Left kidney (tissue), 8 donors: ENCODE measurements at places on chromosomes 4 and X. TPM values are rescaled to one million over a fixed set of nuclear protein-coding genes. Genes with fewer than 3 reads are reported as not detected.

AADAT gene
- polyA plus RNA-seq: 40.2 TPM

ETDA gene
- not detected for polyA plus RNA-seq

PNMA6F gene
- 0.15 TPM for polyA plus RNA-seq

GNRHR gene
- polyA plus RNA-seq: 0.96 TPM

PDLIM5 gene
- polyA plus RNA-seq: 52.2 TPM

CT45A3 gene
- not detected for polyA plus RNA-seq

ERAS gene
- polyA plus RNA-seq: not detected

AREG gene
- polyA plus RNA-seq: 0.25 TPM

CDKL5 gene
- polyA plus RNA-seq: 14.8 TPM

ZNF141 gene
- 54.6 TPM for polyA plus RNA-seq

SHROOM4 gene
- 22.0 TPM for polyA plus RNA-seq

NEXMIF gene
- polyA plus RNA-seq: 3.1 TPM

CASK gene
- 53.0 TPM for polyA plus RNA-seq

MAGED4B gene
- 75.4 TPM for polyA plus RNA-seq

SORBS2 gene
- polyA plus RNA-seq: 76.6 TPM

TMEM31 gene
- 1.8 TPM for polyA plus RNA-seq

ARMCX4 gene
- 32.1 TPM for polyA plus RNA-seq

SGMS2 gene
- polyA plus RNA-seq: 14.4 TPM

C4orf17 gene
- polyA plus RNA-seq: 0.37 TPM

CFAP47 gene
- polyA plus RNA-seq: 0.91 TPM

ZCCHC12 gene
- polyA plus RNA-seq: 0.70 TPM

RNF128 gene
- 13.9 TPM for polyA plus RNA-seq

PCSK1N gene
- polyA plus RNA-seq: 11.5 TPM

CSN1S1 gene
- polyA plus RNA-seq: not detected

TRIM61 gene
- polyA plus RNA-seq: 5.1 TPM

NKX3-2 gene
- polyA plus RNA-seq: not detected

STPG2 gene
- polyA plus RNA-seq: 0.58 TPM

STS gene
- polyA plus RNA-seq: 6.5 TPM

TLR1 gene
- 4.3 TPM for polyA plus RNA-seq

DCK gene
- polyA plus RNA-seq: 34.6 TPM

YY2 gene
- 3.2 TPM for polyA plus RNA-seq

TAF9B gene
- polyA plus RNA-seq: 55.6 TPM

CCNB3 gene
- polyA plus RNA-seq: 1.6 TPM

MAOA gene
- 19.4 TPM for polyA plus RNA-seq

BBS12 gene
- polyA plus RNA-seq: 15.7 TPM

ANKRD37 gene
- 10.5 TPM for polyA plus RNA-seq

MTHFD2L gene
- 25.6 TPM for polyA plus RNA-seq

ADGRL3 gene
- 31.1 TPM for polyA plus RNA-seq

MAGEC2 gene
- polyA plus RNA-seq: not detected

FGFBP2 gene
- polyA plus RNA-seq: 0.25 TPM

ASB9 gene
- 13.3 TPM for polyA plus RNA-seq

PDZD4 gene
- polyA plus RNA-seq: 8.5 TPM

ENPP6 gene
- 9.2 TPM for polyA plus RNA-seq

GPR78 gene
- 1.1 TPM for polyA plus RNA-seq

ACSL1 gene
- 57.7 TPM for polyA plus RNA-seq

SPIN2A gene
- polyA plus RNA-seq: 4.3 TPM

AKAP14 gene
- polyA plus RNA-seq: 0.55 TPM

SSX1 gene
- not detected for polyA plus RNA-seq

RHOH gene
- polyA plus RNA-seq: 0.50 TPM

DAPP1 gene
- polyA plus RNA-seq: 1.1 TPM

TEC gene
- polyA plus RNA-seq: 5.5 TPM
